ENCODE measurements at places on chromosomes 11 and 22.

GRCh38 chr11:90321018-90321417 lies 98.2 kb upstream of the CHORDC1 start:
- DNase-seq, result no peak

- DNase-seq, result no peak
Observed at GRCh38 chr22:42994917-42995562, 19.9 kb downstream of the PACSIN2 start.

- no peak for DNase-seq
Observed at GRCh38 chr11:17855531-17856290, 121.1 kb downstream of the KCNC1 start.

- no peak for DNase-seq
Observed at GRCh38 chr11:18277565-18278271, 11.7 kb downstream of the SAA1 start.

GRCh38 chr22:31022516-31022915 lies 53.5 kb downstream of the TUG1 start:
- no peak for DNase-seq

GRCh38 chr11:23318670-23319069 lies 458.4 kb upstream of the CCDC179 start:
- no peak for DNase-seq

- peak; percentile 16 for DNase-seq
Observed at GRCh38 chr11:72482211-72482812, 48.0 kb upstream of the CLPB start.

DNA sequence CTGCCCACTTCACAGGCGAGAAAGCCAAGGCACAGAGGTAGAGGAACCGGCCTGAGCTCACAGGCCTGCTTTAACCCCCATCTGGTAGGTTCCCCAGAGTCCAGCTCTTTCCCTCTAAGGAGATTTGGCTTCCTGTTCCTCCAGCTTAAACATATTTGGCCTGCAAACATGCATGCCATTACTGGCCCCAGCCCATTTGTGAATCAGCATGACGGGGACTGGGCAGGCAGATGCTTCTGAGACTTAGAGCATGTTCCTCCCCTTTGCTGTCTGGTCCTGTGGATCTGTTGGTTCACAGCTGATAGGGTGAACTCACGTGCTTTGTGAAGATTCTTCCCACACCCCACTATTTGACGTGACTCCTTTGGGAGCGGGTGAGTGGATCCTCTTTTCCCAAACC lies 12.6 kb downstream of the CHST1 start:
- no peak for DNase-seq

GRCh38 chr11:33692013-33692504 lies 8.6 kb downstream of the C11orf91 start:
- no peak for DNase-seq

DNA sequence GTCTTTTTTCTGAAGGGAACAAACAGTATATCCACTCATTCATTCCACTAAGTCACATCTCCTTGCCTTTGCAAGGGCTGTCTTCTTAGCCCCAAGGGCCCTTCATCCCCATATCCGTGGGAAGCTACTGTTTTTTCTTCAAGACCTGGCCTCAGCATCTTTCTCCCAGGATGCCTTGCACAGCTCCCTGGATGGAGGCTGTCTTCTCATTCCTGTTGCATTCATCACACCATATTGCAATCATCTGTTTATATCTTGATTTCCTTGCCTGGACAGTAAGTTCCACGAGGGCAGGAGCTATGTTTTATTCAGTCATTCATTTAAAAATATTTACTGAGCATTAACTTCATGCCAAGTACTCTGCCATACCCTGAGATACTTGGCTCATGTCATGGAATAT lies 29.3 kb upstream of the NECTIN1 start:
- no peak for DNase-seq

- no peak for DNase-seq
Observed at GRCh38 chr22:48238966-48239365, 1476.5 kb downstream of the TBC1D22A start.

DNA sequence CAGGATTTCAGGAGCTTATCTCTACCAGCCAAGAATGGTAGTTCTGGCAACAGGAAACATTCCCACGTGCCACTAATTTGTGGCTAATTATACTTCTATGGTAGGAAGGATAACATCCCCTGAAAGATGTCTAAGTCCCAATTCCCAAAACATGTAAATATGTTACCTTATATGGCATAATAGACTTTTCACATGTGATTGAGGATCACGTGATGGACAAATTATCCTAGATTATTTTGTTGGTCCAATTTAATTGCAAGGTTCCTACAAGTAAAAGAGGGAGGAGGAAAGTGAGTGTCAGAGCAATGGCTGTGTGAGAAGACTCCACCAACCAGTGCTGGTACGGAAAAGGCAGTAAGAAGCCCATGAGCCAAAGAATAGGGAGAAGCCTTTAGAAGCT lies 9.9 kb upstream of the MSANTD4 start:
- no peak for DNase-seq

DNA sequence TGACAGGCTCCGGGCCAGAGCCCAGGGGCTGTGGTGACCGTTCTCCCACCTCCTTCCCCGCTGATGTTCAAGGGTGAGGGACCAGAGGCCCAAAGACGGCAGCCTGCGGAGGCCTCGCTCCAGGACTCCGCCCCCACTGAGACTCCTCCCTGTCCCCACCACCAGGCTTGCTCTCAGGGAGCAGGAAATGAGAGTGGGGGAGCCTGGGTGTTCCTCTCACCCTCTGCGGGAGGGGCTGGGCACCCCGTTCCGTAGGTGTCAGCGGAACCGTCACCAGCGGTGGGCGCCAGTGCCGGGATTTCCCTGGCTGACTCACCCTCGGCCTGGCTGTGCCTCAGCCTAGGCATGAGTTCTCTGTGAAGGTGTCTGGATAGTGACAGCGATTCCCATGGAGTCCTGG lies 15.7 kb downstream of the DAGLA start:
- DNase-seq, result peak; percentile 88

- no peak for DNase-seq
Observed at GRCh38 chr11:116066777-116067176, 562.6 kb upstream of the CADM1 start.

GRCh38 chr11:71428861-71429435 lies 19.2 kb downstream of the DHCR7 start:
- no peak for DNase-seq

- no peak for DNase-seq
Observed at GRCh38 chr11:71156301-71156700, 96.1 kb downstream of the SHANK2 start.
